Motor neuron (in vitro differentiated cells): ENCODE measurements at places on chromosomes 7 and 10.

- no peak for ATAC-seq
Observed at GRCh38 chr7:2913760-2914387, 69.8 kb upstream of the GNA12 start.

DNA sequence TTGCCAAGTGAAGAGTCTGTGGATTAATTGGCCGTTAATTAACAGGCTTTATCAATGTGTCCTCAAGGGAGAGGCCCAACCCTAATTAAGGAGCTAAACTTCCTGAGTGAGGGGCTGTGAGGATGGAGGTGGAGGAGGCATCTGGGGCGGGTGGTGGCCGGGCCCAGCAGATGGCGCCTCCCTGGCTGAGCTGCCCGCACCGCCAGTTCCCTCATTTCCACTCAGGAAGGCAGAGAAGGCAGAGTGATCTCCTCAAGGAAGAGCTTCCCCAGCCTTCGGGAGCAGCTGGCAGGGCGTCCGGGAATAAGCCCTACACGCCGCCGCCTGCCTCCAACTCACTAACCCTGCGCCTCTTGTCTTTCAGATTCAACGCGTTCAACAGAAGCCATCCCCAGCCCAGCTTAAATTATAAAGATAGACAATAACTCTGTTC lies 112.2 kb downstream of the CYTH3 start:
- ATAC-seq = peak; percentile 87

DNA sequence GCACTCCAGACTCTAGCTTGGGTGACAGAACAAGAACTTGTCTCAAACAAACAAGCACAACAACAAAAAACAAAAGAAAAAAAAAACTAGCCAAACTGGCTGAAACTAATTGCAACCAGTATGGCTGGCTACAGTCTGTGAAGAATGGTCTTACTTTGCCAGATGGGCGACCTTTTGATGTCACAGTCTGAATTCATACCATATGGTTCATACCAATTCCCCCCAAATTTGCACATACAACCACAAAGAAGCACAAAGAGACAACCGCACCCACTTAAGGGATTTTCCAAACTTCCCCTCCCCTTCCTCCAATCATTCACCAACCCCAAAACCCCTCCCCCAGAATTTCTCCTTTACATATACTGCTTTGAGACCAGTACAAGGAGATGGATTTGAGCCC lies 114.2 kb downstream of the SPAG6 start:
- ATAC-seq = no peak

DNA sequence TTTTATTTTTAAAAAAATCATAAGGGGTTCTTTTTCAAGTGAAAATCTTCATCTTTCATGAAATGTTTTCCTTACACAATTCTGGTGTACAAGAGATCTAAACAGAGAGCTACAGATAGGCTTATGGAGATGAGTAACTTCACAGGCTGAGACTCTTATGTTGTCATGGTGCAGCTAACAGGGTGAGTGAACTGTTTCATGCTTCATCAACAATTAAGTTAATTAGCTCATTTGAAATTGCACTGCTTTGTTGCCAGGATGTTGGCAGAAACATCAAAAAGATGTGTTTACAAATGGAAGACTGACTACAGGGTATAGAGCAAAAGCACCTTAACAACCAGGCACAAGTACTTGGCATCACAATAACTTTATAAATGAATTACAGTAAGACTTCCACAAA lies 230.8 kb downstream of the FOXP2 start:
- ATAC-seq = peak; percentile 80

- ATAC-seq = no peak
Observed at GRCh38 chr7:73847941-73848723, 5.8 kb upstream of the METTL27 start.

GRCh38 chr10:129965425-129965808 lies 1.3 kb upstream of the EBF3 start:
- ATAC-seq = no peak

GRCh38 chr10:86105181-86105580 lies 261.4 kb downstream of the GRID1 start:
- ATAC-seq = no peak

DNA sequence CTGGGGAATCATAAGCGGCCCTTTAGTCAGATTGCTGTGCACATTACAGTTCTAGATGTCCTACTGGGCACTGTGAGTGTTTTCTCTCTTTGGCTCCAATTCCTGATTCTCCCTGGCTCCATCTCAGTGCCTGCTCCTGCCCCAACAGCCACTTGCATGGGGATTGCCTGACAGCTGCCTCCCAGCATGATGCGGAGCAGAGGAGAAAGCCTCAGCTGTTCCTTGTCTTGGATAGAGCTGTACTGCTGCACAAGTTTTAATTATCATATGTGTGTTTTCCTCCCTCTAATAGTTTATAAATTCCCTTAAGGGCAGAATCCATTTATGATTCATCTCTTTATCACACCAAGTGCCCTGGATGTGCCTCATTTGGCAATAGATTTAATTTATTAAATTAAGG lies 285.8 kb upstream of the COBL start:
- ATAC-seq = peak; percentile 77
